ENCODE measurements at places on chromosomes 7 and 10.

- DNase-seq = no peak
Measured at GRCh38 chr10:28294809-28295208, 8.1 kb downstream of the MPP7 start.

GRCh38 chr10:33271969-33272583, 62.4 kb downstream of the NRP1 start:
- DNase-seq = no peak

DNA sequence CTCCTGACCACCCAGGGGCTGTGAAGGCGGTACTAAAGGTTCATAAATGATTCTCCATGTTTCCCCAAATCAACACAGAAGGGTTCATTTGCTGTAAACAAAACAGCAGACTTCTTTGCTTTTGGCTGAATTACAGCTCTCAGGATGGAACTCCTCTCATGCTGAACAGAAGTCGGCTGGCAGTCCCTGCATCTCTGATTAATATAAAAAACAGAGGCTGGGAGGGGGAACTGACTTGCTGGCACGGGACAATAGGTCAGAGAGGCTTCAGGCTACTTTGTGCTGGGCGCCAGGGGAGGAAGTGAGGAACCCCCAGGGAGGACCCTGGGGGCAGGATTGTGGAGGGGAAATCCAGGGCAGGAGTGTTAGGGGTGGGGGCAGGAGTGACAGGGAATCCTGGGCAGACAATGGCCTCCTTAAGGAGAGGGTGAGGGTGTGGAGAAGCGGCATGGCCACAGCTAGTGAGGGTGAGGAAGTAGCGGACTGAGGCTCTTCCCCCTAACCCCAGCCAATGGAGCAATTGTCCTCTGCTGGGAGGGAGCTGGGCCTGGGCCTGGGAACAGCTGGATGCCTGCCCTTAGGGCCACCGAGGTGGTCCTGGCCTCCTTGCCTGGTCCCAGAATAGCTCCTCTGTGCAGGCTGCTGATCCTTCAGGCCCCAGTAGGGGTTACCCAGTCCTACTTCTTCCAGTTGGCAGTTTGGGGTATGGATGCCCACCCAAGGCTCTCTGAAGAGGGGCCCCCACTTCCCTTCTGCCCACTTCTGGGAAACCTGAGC, 9.2 kb upstream of the SFRP5 start:
- no peak for DNase-seq

- DNase-seq = no peak
Measured at GRCh38 chr10:35707642-35708425, 65.7 kb upstream of the FZD8 start.

DNA sequence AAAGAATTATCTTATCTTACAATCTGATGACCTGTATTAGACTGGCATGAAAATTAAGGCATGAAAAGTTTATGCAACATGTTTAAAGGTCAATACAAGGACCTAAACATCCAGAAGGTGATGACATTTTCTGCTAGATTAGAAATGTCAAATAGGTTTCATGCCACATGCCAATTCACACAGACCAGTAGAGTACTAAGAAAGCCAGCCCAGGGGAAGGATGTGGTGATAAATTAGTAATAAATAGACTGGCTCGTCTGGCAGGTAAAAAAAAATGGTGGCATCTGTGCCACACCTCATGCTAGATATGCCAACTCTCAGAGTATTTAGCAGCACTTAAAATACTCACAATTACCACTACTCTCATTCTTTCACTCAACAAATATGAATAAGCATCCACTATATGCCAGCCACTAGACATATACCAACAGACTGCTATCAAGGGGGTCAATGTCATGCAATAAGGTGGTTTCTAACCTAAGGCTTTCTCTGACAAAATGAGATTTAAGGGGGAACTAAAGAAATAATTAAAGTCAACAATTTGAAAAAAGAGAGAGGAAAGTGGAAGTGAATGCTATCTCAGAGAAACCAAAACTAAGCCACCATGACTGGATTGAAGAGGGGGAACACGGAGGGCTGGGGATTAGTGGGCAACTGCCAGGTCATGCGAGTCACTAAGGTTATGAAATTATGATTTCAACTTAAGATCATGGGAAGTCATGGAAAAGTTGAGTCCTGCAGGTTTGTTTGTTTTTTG, 83.5 kb downstream of the SGMS1 start:
- DNase-seq = peak; percentile 92

GRCh38 chr7:13834328-13834761, 155.1 kb downstream of the ETV1 start:
- DNase-seq = no peak

GRCh38 chr10:30052062-30052461, 7.3 kb downstream of the JCAD start:
- DNase-seq = no peak

DNA sequence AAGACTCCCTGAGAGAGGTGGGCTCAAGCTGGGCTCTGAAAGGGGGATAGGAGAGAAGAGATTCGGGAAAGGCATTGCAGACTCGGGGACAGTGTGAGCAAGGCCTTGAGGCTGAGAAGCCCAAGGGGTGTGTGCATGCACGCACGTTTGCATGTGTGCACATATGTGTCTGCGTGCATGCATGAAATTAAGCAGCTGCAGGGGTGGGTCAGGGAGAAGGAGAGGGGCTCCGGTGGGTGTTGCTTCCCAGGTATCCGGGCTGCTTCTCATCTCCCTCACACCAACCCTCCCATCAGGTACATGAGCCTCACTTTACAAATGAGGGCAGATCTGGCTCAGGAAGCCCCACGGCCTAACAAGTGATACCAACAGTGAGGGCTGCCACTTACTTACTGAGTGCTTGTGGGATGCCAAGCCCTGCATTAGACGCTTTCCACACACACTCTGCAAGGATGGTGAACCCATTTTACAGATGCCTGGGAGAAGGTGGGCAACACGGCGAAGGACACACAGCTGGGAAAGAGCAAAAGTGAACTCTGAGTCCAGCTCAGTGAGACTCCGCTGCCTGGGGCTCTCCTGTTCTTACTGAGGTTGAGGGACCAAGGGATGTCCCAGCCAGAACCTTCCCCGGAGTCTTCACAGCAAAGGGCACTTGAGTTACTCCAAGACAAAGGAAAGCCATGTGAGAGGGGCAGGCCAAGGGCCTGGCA, 26.4 kb downstream of the ZCCHC24 start:
- DNase-seq = no peak

GRCh38 chr10:131832056-131832685, 68.6 kb upstream of the PPP2R2D start:
- no peak for DNase-seq

GRCh38 chr10:128694168-128694850, 568.1 kb upstream of the MKI67 start:
- DNase-seq = no peak

- no peak for DNase-seq
Measured at GRCh38 chr7:3250725-3251124, 50.3 kb upstream of the SDK1 start.

- DNase-seq = no peak
Measured at GRCh38 chr10:124002391-124003069, 90.9 kb downstream of the CHST15 start.

GRCh38 chr7:94223375-94224084, 171.2 kb upstream of the COL1A2 start:
- no peak for DNase-seq

- DNase-seq = no peak
Measured at GRCh38 chr7:48471196-48471595, 299.9 kb downstream of the ABCA13 start.

- DNase-seq = no peak
Measured at GRCh38 chr7:39749177-39749576, 125.8 kb downstream of the RALA start.

GRCh38 chr7:45682358-45682735, 108.2 kb downstream of the ADCY1 start:
- no peak for DNase-seq

DNA sequence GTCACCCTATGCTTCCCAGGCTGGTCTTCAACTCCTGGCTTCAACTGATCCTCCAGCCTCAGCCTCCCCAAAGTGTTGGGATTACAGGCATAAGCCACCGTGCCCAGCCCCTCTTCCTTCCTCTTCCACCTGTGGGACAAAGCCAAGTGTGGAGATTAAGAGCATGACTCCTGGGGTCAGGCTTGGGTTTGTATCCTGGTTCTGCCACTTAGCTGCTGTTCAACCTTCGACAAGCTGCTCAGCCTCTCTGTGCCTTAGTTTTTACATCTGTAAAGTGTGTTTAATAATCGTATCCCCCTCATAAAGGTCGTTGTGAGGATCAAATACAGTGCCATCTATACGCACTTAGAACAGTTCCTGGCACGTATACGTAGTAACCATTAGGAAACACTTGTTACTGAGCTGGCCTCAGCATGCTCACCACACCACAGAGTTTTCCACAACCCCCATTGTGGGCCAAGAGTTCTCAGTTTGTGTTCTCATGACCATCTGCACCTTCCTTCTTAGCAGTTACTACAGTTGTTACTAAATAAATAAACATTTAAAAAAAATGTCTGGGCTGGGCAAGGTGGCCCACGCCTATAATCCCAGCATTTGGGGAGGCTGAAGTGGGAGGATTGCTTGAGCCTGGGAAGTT, 140.5 kb upstream of the BTBD16 start:
- DNase-seq = no peak

DNA sequence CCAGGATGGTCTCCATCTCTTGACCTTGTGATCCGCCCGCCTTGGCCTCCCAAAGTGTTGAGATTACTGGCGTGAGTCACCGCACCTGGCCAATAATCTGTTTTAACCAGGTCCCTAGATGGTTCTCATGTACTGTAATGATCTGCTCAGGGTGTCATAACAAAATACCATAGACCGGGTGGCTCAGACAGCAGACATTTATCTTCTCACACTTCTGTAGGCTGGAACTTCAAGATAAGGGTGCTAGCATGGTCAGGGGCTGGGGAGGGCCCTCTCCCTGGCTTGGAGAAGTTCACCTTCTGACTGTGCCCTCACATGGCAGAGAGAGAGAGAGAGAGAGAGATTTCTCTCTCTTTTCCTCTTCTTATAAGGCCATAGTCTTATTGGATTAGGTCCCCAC, 279.4 kb upstream of the LYZL1 start:
- DNase-seq = no peak

- no peak for DNase-seq
Measured at GRCh38 chr10:88901984-88902789, 22.1 kb downstream of the STAMBPL1 start.

DNA sequence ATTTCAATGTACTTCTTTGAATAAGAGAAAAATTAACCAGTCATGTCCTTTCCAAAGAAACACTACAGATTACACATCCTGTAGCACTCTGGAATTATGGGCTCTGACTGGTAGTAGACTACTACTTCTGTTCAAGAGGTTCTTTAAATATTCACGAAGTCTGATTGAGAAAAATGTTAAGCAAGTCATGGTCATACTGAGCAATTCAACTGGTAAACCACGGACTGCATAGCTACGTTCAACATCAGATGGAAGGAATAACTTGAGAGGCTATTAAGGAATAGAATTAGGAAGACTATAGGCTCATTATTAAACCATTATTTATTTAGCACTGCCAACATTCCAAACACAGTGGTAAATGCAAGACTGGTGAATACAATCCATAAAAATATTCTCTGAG, 160.8 kb downstream of the IMMP2L start:
- no peak for DNase-seq

- DNase-seq = no peak
Measured at GRCh38 chr7:155971180-155971770, 159.0 kb upstream of the SHH start.

GRCh38 chr7:6437251-6437650, 10.5 kb downstream of the DAGLB start:
- peak; percentile 38 for DNase-seq

DNA sequence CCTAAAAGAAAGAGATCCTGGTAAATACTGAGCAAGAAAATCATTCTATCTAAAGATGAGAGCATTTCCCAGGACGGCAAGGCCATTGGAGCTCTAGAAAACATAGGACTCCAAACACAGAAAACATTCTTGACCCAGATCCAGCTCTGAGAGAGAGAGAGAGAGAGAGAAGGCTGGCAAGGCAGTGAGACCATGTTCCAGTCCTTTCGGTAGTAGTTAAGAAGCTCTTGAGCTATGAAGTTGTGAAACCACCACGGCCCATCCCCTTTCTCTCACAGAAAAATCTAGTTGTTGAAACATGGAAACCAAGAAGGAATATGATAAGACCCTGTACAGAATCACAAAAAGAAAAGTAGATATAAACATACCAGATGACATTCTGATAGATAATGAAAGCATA, 212.4 kb upstream of the NPSR1 start:
- DNase-seq = no peak

DNA sequence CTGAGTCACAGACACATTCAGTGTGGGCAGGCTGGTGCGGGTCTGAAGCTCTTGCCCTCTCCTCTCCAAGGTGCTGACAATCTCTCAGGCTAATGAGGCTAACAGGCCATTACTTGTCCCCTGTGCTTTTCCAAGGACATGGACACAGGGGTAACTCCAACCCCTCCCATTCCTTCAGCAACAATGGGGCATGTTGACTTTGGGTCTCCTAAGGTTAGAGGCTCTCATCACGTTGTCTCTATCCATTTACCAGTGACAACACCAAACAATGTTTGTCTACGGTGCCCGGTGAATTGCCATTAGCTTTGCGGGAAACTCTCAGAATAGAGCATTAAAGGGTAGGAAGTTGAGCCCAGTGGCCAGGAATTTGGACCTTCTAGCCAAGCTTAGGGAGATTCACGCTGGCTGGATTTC, 101.6 kb upstream of the TNS3 start:
- DNase-seq = no peak

DNA sequence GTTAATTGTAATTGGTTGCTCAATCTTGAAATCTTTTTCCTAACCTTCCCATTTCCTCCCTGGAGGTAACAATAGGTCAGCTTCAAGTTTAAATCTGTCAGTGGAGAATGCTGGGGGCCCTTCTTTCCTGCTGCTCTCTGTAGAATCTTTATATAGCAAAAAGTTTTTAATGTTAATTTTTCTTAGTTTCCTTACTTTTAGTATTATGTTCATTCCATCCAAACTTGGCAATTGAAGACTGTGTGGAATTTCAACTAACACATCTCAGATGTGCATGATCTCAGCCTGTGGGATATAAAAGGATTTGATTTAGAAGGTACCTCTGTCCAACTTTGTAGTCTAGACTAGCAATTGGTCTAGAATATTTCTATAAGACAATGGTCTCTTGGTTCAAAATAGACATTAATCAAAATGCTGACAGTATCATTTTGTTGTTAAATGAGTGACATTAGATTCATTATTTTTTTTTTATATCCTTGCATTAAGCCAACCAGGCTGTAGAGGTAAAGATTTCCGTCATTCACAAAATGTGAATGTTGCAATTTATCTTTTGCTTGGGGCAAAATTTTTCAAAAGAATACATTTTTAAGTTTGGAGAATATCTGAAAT, 100.4 kb upstream of the SEMA3A start:
- DNase-seq = no peak

- peak; percentile 8 for DNase-seq
Measured at GRCh38 chr10:17479822-17480221, 25.4 kb upstream of the ST8SIA6 start.

GRCh38 chr10:94879214-94879613, 59.2 kb upstream of the CYP2C9 start:
- no peak for DNase-seq

All from inflammatory macrophage treated with lipopolysaccharide for 4 hours (primary cell).